ENCODE measurements at places on chromosomes 16 and 17.
A peak's percentile ranks its signal among the peaks of the same experiment; 100 is the strongest.

GRCh38 chr17:74855323-74855722 lies 4.4 kb downstream of the GRIN2C start:
- no peak for DNase-seq

- no peak for DNase-seq
Observed at GRCh38 chr17:2697611-2698162, 13.9 kb downstream of the CLUH start.

GRCh38 chr17:7858522-7858810 lies 663 bp downstream of the CYB5D1 start:
- DNase-seq = no peak

- DNase-seq = no peak
Observed at GRCh38 chr16:9497750-9498149, 406.3 kb downstream of the HAPSTR1 start.

GRCh38 chr17:2837147-2837561 lies 40.9 kb downstream of the RAP1GAP2 start:
- DNase-seq = no peak

GRCh38 chr17:47721725-47722124 lies 11.3 kb upstream of the TBX21 start:
- no peak for DNase-seq

DNA sequence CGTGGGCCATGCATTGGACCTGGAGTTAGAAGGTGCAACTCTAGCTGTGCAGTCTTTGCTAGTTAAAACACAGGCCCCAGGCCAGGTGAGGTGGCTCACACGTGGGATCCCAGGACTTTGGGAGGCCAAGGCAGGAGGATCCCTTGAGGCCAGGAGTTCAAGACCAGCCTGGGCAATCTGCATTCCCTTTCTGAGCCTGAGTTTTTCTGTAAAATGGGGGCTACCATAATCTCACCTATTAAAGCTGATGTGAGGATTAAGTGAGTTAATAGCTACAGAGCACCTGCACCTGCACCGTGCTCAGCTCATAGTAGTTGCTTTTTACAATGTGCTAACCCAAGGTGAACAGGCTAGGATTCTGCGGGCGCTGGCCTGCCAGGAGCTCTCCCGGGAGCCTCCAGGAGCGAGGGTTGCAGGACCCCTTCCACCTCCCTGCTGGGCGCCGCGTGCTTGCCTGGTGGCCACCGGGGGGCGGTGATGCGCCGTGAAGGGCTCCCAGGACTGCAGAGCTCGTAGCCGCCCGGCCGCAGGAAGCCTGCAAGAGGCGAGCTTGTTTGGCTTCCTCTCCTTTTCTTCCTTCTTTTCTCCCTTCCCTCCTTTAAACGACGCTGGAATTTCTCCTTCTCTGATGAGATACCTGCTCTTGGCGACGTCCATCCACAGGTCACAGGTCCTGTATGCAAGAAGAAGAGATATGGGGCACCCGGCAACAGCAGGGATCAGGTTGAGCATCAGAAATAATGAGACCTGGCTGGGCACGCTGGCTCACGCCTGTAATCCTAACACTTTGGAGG lies 51.3 kb downstream of the ZFP90 start:
- DNase-seq = peak; percentile 54
